ENCODE measurements at places on chromosomes 11 and 22. TPM values are rescaled to one million over a fixed set of nuclear protein-coding genes. Genes with fewer than 3 reads are reported as not detected.

GRCh38 chr11:61752117-61752924 lies at the start of gene MYRF:
Gene MYRF, plus strand, starts transcription at chr11:61752636. Its CDS starts 109 bp downstream, at chr11:61752745.
- no peaks in the 10 kb centered on the region for H3K36me3 ChIP-seq
- peak; percentile 85 for DNase-seq
- H3K4me3 ChIP-seq = peak within 1 kb of the TSS; percentile 62
- H3K27me3 ChIP-seq = no peaks in the 10 kb centered on the region

DNA sequence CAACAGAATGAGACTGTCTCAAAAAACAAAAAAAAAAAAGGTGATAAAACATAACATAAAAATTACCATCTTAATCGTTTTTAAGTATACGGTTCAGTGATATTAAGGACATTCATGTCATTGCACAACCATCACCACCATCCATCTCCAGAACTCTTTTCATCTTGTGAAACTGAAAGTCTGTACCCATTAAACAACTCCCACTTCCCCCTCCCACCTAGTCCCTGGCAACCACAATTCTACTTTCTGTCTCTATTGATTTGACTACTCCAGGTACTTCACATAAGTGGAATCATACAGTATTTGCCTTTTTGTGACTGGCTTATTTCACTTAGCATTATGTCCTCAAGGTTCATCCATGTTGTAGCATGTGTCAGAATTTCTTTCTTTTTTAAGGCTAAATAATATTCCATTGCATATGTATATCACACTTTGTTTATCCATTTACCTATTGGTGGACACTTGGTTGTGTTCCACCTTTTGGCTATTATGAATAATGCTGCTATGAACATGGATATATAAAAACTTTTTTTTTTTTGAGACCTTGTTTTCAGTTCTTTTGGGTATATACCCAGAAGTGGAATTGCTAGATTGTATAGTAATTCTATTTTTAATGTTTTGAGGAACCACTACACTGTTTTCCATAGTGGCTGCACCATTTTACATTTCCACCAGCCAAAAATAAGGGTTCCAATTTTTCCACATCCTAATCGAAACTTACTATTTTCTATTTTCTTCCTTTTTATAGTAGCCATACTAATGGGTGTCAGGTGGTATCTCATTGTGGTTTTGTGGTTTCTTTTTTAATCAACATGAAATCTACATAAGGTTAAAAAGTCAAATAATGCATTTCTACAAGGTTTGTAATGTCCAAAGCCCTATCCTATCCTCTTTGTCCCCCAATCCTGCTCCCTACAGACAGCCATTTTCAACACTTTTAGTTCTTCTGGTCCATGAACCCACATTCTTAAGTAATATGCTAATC lies 23.4 kb upstream of the PIK3C2A start:
- no peak overlapping the region for H3K4me3 ChIP-seq
- no peaks in the 10 kb centered on the region for H3K4me1 ChIP-seq
- H3K36me3 ChIP-seq = no peaks in the 10 kb centered on the region
- no peaks in the 10 kb centered on the region for H3K27me3 ChIP-seq
- H3K27ac ChIP-seq = no peak overlapping the region

DNA sequence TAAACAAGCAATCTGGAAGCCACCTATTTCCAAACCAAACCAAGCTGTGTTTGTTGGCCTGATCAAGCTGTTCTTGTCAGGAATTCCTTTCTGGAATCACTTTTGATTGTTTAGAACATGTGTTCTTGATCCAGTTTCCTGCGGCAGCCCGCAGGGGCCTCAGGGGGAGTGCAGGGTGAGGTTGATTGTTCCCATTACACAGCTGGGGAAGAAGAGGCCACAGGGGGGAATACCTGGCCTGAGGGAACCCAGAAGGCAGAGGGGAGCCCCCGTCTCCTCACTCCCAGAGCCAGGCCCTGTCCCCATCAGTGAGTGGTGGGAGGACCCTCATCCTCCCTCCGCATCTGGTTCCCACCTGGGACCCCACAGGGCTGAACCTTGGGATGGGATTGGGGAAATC lies 4.2 kb downstream of the MRGPRD start:
- DNase-seq = no peak
- no peaks in the 10 kb centered on the region for H3K4me1 ChIP-seq
- no peak overlapping the region for H3K4me3 ChIP-seq
- H3K27me3 ChIP-seq = peaks cover 13% of the 10 kb centered on the region
- no peaks in the 10 kb centered on the region for H3K36me3 ChIP-seq

GRCh38 chr11:4798427-4799183 lies 5.6 kb downstream of the OR52R1 start:
- H3K27me3 ChIP-seq = no peaks in the 10 kb centered on the region
- no peak overlapping the region for H3K27ac ChIP-seq
- H3K4me3 ChIP-seq = no peak overlapping the region
- no peaks in the 10 kb centered on the region for H3K36me3 ChIP-seq
- DNase-seq = no peak
- H3K4me1 ChIP-seq = no peaks in the 10 kb centered on the region

DNA sequence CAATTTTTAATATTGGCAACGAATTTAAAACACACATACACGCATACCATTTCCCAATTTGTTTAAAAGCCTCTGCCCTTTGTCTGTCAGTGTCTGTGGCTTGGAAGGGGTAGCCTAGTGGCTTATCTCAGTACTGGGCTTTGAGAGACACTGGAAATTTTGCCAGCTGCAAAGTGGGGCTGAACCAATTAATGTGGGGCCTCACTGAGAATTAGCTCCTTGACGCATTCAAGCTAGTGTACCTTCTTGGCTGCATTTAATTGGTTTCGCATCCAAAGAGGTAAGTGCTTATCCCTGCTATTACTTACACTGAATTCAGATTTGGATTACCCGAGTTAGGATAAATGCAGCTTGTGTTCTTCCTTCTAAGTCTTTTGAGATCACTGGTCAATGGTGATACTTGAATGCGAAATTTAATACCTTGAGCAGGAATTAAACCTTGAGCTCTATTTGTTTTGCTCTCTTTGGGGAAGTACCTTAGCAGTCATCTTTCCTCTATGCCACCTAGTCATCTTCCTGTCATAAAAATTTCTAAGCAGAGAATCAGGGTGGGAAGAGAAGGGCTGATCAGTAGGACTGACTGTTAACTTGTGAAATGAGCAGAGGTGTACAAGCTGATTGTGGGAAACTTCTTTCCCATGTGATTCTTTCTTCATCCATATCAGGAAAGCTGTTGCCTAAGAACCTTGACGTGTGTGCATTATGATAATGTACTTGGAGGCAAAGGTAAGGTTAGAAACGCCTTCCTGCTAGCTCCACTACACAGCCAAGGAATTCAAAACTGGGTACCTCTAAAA lies 187.7 kb upstream of the E2F8 start:
- H3K4me1 ChIP-seq = peaks cover 49% of the 10 kb centered on the region
- H3K36me3 ChIP-seq = no peaks in the 10 kb centered on the region
- H3K27me3 ChIP-seq = no peaks in the 10 kb centered on the region

- DNase-seq = no peak
- H3K4me3 ChIP-seq = peak overlapping the region; percentile 80
- H3K27ac ChIP-seq = peak overlapping the region; percentile 98
- peaks cover 68% of the 10 kb centered on the region for H3K4me1 ChIP-seq
- H3K27me3 ChIP-seq = peaks cover 17% of the 10 kb centered on the region
- peaks cover 35% of the 10 kb centered on the region for H3K36me3 ChIP-seq
Measured at GRCh38 chr22:50525858-50526107, 385 bp upstream of the SCO2 start.

DNA sequence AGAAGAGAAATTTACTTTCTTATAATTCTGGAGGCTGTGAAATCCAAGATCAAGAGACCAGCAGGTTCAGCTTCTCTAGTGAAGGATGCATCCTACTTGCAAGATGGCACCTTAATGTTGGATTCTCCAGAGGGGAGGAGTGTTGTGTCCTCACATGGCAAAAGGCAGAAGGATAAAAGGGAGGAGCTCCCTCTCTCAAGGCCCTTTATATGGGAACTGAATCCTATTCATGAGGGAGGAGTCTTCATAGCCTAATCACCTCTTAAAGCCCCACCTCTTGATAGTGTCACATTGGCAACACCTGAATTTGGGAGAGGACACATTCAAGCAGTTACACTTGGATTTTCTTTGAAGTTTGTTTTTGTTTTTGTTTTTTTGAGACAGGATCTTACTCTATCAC lies 79.5 kb downstream of the SLC36A4 start:
- no peak for DNase-seq
- no peaks in the 10 kb centered on the region for H3K4me1 ChIP-seq
- no peaks in the 10 kb centered on the region for H3K36me3 ChIP-seq
- no peak overlapping the region for H3K27ac ChIP-seq
- H3K4me3 ChIP-seq = no peak overlapping the region
- no peaks in the 10 kb centered on the region for H3K27me3 ChIP-seq

GRCh38 chr11:88105951-88106350 lies 69.3 kb downstream of the RAB38 start:
- no peak overlapping the region for H3K4me3 ChIP-seq
- H3K27ac ChIP-seq = no peak overlapping the region
- H3K4me1 ChIP-seq = no peaks in the 10 kb centered on the region
- DNase-seq = no peak
- no peaks in the 10 kb centered on the region for H3K27me3 ChIP-seq

- peak within 1 kb of the TSS; percentile 28 for H3K4me3 ChIP-seq
- peak within 1 kb of the TSS; percentile 81 for H3K27ac ChIP-seq
- no peaks in the 10 kb centered on the region for H3K36me3 ChIP-seq
- H3K27me3 ChIP-seq = no peaks in the 10 kb centered on the region
- peaks cover 70% of the 10 kb centered on the region for H3K4me1 ChIP-seq
Measured at GRCh38 chr11:68010090-68011041, at the start of gene ALDH3B1. Gene ALDH3B1, plus strand, starts transcription at chr11:68010327. Its CDS starts 4,971 bp downstream, at chr11:68015298.

GRCh38 chr11:100576718-100577021 lies 110.4 kb upstream of the ARHGAP42 start:
- H3K4me1 ChIP-seq = no peaks in the 10 kb centered on the region
- DNase-seq = no peak
- no peak overlapping the region for H3K27ac ChIP-seq
- H3K27me3 ChIP-seq = no peaks in the 10 kb centered on the region

GRCh38 chr11:114131461-114131864 lies 72.0 kb downstream of the ZBTB16 start:
- no peak for DNase-seq
- H3K4me1 ChIP-seq = peaks cover 68% of the 10 kb centered on the region
- no peaks in the 10 kb centered on the region for H3K27me3 ChIP-seq
- peak overlapping the region; percentile 18 for H3K4me3 ChIP-seq
- H3K36me3 ChIP-seq = peaks cover 26% of the 10 kb centered on the region

DNA sequence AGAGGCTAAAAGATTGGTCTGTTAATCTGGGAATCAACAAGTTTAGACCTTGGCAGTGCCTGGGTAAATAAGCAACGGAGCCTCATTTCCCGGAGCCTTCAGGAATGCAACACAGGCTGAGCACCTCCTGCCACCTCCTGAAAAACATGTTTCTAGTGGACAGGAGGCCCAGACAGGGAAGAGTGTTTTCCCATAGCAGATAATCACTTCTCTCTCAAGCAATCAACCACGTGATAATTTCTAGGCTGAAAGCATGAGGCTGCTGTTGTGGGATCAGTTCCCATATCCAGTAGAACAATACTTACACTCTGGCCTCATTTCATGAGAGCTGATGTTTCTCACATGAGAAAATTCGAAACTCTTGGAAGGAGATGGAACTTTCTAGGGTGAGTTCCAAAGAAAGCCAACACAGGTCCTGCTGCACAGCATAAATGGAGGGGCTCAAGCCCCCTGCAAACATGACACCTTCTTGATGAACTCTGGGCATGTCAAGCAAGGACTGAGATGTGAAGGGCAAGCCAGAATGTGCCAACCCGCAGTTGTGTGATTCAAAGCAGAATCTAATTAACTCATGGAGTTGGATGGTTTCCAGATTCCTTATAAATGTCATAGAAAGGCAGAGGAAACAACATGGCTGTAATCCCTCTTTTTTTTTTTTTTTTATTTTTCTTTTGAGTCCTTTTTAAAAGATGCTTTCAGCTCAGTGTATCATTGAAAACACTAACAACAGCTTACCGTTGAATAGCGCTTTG lies 228.5 kb upstream of the SESN3 start:
- no peaks in the 10 kb centered on the region for H3K36me3 ChIP-seq
- H3K27me3 ChIP-seq = no peaks in the 10 kb centered on the region
- no peak overlapping the region for H3K4me3 ChIP-seq
- peak; percentile 86 for DNase-seq

- H3K27ac ChIP-seq = no peak overlapping the region
- H3K4me1 ChIP-seq = peaks cover 63% of the 10 kb centered on the region
- no peaks in the 10 kb centered on the region for H3K27me3 ChIP-seq
- no peaks in the 10 kb centered on the region for H3K36me3 ChIP-seq
- no peak for DNase-seq
Measured at GRCh38 chr11:19814421-19814820, 101.8 kb downstream of the NAV2 start.

DNA sequence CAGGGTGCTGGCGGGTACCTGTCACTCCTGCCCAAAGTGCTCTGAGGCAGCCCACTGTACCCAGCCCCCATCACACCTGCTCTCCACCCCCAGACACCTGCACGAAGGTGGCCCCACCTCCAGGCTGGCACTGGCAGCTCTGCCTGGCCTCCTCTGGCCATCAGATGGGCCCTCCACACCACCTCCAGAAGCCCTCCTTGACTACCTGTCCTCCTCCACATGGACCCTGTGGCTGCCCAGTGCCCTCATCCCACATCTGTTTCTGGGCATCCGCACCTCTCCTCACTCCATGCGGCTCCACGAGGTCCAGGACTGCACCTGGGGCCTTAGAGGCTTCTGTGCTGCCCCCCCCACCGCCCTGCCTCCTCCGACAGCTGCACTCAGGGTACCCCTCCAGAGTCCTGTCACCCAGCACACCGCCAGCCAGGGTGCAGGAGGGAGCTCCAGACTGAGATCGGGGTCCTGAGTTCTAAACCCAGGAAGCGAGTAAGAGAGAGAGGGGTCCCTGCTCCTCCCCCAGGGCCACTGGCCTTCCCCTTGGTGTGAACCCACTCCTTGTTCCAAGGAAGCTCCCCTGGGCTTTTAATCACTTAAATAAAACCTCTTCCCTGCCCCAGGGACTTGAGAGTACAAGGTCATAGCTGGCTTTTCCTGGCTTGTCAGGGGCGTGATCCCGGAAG lies 1.7 kb downstream of the CTSD start:
- H3K27ac ChIP-seq = peak overlapping the region; percentile 98
- no peaks in the 10 kb centered on the region for H3K27me3 ChIP-seq
- H3K36me3 ChIP-seq = peaks cover 46% of the 10 kb centered on the region
- H3K4me1 ChIP-seq = peaks cover 69% of the 10 kb centered on the region

DNA sequence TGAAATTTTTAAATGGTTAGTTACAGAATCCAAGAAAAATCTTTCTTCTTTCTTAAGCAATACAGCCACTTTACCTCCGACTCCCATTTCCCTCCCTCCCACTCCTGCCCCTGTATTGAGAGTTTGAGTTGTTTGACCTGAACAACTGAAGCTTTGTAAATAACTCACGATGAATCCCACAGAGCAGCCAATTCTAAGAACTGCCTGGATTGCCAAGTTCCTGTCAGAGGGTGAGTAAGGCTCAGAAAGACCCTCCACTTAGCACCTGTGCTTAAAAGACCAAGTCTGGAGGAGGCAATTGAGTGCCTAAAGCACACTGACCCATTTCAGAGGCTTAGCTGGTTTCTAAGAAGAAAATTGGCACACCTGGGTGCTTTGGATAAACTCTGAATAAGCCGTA lies 158.5 kb downstream of the MSANTD4 start:
- H3K4me3 ChIP-seq = no peak overlapping the region
- H3K36me3 ChIP-seq = no peaks in the 10 kb centered on the region
- no peak for DNase-seq

- no peak overlapping the region for H3K27ac ChIP-seq
- no peak for DNase-seq
- H3K4me3 ChIP-seq = no peak overlapping the region
- H3K27me3 ChIP-seq = no peaks in the 10 kb centered on the region
- H3K36me3 ChIP-seq = peaks cover 79% of the 10 kb centered on the region
Measured at GRCh38 chr11:34151166-34151565, 45.7 kb downstream of the NAT10 start.

The OR52H1 gene
- not detected for total RNA-seq

The DRICH1 gene
- total RNA-seq = not detected

The CREB3L1 gene
- total RNA-seq = 125 TPM

The RFPL1 gene
- total RNA-seq = not detected

The NXPE2 gene
- not detected for total RNA-seq

The IFTAP gene
- 28.6 TPM for total RNA-seq

The NAALADL1 gene
- not detected for total RNA-seq
